ENCODE measurements at places on chromosomes 7 and 10.

GRCh38 chr7:98283127-98283886, 1.8 kb downstream of the BRI3 start:
- peak; percentile 56 for DNase-seq

- no peak for DNase-seq
These were observed 18.8 kb downstream of the JCAD start for GRCh38 chr10:30040597-30040996.

DNA sequence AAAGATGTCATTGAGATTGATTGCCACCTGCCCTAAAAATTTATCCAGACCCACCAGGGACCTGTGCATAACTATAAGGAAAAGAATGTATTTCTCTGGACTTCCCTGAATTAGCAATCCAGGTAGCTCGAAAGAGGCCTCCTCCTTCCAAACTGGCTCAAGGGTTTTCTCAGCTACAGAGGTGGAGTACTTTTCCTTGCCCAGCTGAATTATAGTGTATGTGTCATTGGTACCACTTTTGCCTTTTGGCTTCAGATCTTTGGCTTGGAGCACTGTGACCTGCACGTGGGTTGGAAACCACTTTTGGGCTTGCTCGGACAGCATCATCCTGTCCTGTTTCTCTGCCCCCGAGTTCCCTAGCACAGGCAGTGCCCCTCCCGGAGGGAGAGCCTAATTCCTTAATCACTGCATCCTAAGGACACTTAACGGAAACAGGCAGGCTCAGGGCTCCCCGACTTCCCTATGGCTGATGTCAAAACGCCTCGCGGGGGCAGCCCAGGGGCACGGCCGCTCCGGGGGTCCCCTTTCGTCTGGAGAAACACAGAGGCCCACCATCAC, 825 bp downstream of the RAB11FIP2 start:
- DNase-seq: peak; percentile 29

DNA sequence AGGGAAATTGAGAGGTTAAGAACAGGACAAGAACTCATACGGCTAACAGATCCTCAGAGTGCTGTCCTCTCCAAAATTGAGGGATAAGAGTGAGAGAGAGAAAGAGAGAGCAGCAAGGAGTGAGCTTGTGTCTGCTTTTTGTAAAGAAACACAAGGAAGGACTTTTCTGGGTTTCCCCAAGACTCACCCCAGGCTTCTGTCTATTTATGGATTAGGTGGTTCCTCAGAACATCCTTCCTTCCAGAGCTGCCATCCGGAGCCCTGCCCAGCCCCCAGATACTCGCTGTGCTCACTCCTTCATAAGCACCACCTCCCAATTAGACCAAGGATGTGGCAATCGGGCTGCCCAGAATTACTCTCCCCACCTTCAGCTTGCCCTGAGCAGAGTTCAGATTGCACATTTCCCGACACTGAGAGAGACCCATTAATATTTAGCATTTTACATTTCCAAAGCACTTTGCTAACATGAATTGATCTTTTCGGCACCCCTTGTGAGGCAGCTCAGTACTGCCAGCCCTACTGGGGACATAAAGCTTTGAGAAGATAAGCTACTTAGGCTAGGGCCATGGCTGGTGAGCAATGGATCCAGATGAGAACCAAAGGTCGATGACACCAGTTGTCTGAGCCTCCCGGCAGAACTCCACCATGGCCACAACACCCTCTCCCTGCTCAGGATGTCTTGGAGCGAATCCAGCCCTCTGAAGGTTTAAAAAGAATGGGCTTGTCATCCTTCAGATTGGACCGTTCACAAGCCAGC, 19.2 kb upstream of the R3HCC1L start:
- DNase-seq: no peak

DNA sequence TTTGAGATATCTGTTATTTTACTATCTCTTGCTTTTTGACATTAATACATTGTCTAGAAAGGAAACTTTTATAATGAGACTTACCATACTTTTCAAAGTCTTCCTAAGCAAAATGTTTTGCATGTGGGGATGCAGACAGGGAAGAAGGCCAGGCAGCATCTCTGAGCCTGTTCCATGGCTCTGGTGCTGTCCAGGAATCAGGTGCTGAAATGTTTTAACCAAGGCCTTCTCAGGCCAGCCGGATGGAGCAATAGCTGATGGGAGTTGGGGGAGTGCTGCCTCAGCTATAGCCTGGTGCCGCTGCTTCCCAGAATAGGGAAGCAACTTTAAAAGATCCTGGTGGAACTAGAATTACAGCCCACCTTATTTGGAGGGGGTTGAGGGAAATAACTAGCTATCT, 38.5 kb downstream of the CRTAC1 start:
- DNase-seq: peak; percentile 17

DNA sequence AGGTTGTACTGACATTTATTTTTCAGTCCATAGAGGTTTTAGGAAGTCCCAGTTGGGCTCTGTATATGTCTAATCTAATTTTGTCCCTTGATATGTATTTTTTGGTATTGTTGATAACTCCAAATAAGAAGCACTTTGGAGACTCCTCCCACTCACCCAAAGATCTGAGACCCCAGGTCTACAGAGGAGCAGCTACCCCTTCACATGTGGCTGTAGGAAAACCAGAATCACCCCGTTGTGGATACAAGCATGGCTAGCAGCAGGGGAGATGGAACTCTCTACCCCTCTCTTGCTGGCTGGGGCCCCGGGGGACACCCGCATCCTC, 9.4 kb downstream of the HHEX start:
- DNase-seq: no peak

DNA sequence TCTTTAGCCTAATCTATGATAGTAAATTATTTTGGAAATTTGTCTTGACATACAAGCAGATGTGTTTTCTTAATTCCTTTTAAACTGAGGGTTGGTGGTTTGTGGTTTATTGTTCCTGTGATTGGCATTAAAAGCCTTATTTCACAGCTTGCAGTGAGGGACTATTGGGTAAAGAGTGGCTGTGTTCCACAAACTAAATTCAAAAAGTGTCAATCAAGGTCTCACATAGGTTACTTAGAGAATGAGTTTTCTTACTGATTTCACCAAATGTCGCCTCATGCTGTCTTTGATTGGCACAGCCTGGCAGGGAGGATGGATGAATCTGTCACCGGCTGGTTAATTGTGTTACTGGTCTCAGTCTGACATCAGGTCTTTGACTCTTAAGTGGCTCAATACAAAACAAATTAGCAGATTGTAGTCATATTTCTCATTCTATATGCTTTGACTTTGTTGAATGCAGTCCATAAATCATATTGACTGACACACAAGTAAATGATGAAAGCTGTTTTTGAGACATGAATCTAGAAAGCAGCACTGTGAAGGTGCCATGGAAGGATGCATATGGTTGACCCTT, 66.8 kb upstream of the CYP26C1 start:
- no peak for DNase-seq

- DNase-seq: no peak
These were observed 4.7 kb upstream of the HIP1 start for GRCh38 chr7:75743455-75743859.

GRCh38 chr10:86840498-86840897, 84.1 kb downstream of the BMPR1A start:
- DNase-seq: no peak

DNA sequence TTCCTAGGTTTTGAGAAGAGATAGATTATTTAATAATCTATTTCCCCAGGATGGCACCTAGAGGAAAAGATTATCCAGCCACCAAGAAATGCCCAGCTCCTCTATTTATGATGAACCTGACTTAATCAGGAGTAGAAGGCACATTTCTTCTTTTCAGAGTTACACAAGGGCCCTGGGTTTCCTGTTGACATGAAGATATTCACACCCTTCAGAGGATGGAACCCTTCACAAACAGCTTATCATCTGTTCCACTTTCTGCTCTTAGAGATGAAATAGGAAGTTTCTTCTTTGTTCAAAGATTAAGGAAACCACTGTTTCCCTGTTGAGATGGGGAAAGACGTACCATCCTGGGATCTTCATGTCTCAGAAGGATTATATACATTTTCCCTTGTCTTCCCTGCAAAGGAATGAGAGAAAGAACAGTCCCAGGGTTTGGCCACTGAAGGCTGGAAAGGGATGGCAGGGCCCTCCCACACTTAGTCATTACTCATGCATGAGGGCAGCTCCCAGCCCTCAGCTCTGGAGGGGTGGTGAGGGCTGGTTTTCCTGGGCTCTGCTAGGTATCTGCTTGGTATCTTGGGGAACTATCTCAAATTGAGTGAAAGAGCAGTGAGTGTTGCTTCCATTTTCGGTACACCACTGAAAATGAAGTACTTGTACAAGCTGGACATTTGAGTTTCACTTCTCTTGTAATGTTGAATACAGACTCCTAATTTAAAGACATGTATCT, 64.0 kb downstream of the MTPAP start:
- no peak for DNase-seq

GRCh38 chr7:74115326-74115725, 31.7 kb downstream of the LIMK1 start:
- no peak for DNase-seq

- DNase-seq: no peak
These were observed 493.2 kb downstream of the TYW1 start for GRCh38 chr7:67489881-67490280.

GRCh38 chr7:116986611-116987565, 33.6 kb downstream of the ST7 start:
- peak; percentile 16 for DNase-seq

GRCh38 chr7:36088966-36089365, 64.1 kb upstream of the EEPD1 start:
- no peak for DNase-seq

- DNase-seq: no peak
These were observed 3.8 kb downstream of the ICA1 start for GRCh38 chr7:8258166-8258565.

DNA sequence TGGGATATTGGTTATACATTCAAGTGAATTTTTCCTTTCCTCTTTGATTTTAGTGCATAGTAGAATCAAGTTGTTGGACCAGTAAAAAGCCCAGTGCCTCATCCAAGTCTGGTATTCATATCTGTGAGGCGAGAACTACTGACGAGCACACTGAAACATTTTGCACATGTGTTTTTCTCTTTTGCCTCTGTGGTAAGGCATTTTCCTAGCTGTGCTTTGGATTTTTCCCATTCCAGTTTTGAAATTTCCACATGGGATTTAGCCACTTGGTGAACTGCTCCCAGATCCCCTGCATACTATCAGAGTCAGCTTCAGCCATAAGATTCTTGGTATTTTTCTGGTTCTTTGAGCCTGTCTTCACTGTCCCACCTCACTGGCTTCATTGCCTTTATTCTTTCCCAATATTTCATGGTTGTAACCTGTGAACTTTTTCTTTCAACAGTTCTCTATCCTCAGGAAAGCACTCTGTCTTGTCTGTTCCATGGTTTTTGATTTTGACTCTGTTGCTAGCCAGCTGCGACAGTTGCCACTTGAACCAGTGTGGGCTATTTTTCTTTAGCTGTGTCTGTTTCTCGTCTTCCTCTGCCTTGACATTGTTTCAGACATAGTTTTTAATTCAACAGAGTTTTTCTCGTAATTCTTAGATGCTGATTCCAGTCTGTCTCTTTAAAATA, 239.0 kb downstream of the REEP3 start:
- DNase-seq: no peak

- no peak for DNase-seq
These were observed 28.8 kb upstream of the INPP5A start for GRCh38 chr10:132508581-132509443.

- no peak for DNase-seq
These were observed 304.4 kb upstream of the C7orf33 start for GRCh38 chr7:148286150-148286549.

DNA sequence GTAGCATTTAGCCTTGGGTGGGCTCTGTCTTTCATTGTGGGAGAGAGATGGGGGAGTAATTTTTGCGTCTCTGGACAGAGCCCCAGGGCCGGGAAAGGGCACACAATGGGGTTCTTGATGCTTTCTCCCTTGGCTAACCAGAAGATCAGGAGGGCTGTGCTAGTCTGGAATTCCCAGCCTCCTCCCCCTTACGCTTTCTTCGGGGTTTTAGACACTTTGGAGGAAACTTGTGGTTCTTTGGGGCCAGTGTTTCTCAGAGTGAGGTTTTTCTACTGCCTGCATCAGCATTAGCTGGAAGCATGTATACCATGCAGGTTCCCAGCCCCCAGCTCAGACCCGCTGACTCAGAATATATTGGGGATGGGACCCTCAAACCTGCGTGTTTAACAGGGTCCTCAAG, 7.0 kb downstream of the NEURL1 start:
- no peak for DNase-seq

DNA sequence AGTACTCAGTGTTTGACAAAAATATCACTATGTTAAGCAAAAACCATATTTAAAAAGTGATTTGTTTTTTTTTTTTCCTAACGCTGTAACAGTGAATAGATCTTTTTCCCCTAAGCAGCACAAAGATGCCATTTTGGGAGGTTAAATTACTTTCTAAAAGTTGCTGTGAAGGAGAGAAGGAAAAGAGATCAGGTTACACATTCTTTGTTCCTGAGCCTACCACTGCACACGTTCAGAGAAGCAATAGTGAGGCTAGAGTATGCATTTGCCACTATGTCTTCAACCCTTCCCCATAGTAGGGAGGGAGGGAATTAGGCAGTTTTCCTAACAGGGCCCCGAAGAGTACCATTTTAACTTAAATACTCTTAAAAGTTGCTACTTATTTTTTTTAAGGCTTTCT, 38.9 kb downstream of the BMPR1A start:
- DNase-seq: peak; percentile 89

DNA sequence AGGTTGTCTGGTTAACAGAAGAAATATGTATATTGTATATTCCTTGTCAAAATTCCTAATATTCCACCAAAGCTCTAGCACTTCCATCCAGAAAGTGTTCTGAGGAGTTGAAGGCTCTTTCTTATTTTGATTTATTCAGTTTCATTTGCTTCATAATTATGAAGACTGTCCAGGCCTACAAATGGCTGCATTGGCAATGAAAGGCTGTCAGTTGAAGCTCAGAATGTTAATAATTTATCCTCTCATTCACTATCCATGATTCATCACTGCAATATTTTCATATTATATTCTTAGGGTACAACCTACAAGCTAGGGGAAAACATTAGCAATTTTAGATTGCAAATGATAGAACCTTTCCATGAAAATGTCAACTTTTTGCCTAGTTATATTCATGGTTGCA, 57.3 kb downstream of the ARID5B start:
- DNase-seq: no peak

DNA sequence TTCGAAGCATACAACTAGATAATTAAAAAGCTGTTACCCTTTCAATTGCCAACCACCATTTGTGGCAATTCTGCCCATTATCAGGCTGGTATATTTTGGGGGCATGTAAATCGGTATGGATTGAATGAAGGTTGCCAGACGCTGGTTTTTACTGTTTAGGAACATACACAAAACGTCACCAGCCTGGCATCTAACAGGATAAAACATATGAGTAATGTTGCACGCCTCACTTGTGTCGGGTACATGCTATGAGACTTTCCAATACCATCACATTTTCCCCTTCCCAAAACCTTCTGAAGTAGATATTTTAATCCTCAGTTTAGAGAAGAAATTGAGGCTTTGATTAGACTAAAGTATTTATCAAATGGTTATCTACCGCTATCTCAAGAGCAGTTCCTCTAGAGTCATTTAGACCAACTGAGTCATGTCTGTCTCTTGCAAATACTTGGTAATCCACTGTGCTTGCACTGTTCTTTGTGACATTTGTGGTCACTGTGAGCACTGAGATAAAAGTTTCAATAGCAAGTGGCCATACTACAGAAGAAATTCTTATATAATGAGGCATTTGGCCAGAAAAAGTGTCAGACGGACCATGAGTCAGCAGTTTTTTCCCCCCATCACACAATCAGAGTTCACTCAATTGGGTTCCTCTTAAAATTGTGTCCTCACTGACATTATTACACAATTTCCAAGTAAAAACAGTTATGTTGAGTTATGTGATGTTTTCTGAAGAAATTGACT, 498.7 kb downstream of the NXPH1 start:
- DNase-seq: no peak

GRCh38 chr7:155303039-155303593, 5.4 kb downstream of the INSIG1 start:
- DNase-seq: no peak

GRCh38 chr7:44072364-44073231, 7.2 kb upstream of the PGAM2 start:
- DNase-seq: peak; percentile 84
